Posterior cingulate gyrus (tissue), 11 donors: ENCODE measurements at places on chromosomes 4 and X.

DNA sequence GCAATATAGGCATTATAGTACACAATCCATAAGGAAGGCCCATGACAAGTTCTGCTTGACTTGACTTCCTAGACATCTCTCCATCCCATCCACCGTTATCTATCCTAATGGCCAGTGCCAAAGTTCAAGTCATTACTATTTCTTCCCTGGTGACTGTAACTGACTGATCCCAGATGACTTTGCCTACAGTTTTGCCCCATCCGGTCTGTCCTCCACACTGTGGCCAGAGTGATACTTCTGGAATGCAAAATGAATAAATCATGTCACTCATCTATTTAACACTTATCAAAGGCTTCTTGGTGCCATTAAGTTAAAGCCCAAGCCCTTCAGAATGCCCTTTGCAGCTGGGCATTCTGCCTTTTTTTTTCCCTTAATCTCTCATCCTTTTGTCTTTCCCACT lies 130.8 kb downstream of the PPARGC1A start:
- no peak for DNase-seq

GRCh38 chr4:89539797-89540711 lies 232.5 kb upstream of the GPRIN3 start:
- no peak for DNase-seq

GRCh38 chr4:12221031-12221430 lies 792.3 kb upstream of the HS3ST1 start:
- DNase-seq = no peak

DNA sequence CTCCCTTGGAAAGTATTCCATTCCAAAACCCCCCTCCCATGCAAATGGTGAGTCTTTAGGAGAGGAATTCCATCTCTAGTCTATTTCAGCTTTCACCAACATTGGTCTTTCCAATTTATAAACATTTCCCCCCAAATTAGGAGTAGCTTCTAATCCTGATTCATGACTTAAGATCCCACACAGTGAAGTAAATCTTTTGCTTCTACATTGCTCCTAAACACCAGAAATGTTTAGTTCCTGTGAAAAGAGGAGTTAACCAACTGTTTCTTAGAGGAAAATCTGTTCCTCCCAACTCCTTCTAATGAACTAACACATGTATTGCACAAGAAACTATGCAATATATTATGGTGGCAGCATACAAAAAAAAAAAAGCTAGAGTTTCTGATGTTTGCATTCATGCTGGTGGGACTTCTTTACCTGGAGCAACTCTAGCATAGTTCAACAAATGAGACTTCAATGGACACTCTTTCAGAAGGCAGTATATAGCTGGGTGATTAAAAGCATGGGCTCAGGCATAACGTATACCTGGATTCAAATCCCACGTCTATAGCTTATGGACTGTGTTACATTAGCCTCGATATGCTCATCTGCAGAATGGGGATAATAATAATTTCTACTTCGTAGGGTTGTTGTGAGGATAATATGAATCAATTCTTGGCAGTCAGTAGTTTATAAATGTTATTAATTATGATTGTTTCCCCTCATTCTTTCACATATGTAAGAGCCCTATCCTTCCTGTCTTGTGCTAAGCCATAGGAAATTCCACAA lies 131.6 kb upstream of the TMEM164 start:
- no peak for DNase-seq

DNA sequence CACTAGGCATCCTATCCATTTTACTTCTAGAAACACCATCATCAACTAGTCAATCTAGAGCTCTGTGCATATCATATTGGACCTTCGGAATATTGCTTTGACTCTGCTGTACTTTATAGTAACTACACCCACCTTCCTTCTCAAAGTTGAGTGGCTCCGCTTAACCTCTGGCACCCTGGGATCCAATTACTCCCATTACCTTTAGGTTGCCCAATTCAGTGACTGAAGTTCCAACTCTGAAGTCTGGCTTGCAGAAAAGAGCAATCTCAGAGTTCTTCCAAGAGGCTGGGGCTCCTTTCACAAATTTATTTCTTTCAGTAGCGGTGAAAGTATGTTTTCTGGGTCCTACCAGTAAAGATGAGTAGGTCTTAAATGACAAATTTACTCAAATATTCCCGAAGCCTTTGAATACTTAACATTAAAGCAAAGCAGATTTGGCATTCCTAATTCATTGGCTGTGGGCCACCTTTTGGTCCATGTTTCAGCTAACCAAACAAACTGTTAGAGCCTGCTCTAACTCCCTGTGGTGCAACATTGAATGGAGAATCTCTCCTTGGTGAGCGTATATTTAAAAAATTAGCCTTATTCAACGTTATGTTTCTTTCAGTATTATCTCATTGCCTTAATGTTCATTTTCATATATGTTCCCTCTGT lies 1215.8 kb downstream of the RAPGEF2 start:
- no peak for DNase-seq

DNA sequence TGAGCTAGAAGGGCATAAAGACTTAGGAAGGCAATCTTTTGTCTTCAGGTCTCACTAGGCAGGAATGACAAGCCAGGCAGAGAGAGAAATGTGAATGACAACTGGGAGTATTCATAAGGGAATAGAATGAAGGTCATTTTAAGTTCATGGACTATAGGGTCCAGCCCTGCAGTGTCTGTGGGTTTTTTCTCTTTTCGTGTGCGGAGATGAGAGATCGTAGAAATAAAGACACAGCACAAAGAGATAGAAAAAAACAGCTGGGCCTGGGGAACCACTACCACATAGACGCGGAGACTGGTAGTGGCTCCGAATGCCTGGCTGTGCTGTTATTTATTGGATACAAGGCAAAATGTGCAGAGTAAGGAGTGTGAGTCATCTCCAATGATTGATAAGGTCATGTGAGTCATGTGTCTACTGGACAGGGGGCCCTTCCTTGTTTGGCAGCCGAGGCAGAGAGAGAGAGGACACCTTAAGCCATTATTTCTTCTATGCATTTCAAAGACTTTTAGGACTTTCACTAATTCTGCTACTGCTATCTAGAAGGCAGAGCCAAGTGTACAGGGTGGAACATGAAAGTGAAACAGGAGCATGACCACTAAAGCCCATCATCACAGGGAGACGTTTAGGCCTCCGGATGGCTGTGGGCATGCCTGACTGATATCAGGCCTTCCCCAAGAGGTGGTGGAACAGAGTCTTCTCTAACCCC lies 921.8 kb upstream of the PCDH10 start:
- no peak for DNase-seq

GRCh38 chr4:13182133-13182532 lies 302.0 kb downstream of the RAB28 start:
- DNase-seq = no peak

DNA sequence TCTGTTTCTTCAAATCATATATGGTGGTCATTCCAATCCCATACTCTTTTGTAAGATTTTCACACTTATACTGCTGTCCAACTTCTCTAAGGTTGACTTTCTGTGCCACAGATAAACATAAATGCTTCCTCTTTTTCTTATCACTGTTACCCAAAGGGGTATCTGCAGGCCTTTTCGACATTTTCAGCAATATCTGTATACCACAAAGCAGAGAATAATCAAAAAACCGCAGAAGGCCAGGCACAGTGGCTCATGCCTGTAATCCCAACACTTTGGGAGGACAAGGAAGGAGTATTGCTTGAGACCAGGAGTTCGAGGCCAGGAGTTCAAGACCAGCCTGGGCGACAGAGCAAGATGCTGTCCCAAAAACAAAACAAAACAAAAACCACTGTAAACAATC lies 3.1 kb upstream of the RFC1 start:
- no peak for DNase-seq

DNA sequence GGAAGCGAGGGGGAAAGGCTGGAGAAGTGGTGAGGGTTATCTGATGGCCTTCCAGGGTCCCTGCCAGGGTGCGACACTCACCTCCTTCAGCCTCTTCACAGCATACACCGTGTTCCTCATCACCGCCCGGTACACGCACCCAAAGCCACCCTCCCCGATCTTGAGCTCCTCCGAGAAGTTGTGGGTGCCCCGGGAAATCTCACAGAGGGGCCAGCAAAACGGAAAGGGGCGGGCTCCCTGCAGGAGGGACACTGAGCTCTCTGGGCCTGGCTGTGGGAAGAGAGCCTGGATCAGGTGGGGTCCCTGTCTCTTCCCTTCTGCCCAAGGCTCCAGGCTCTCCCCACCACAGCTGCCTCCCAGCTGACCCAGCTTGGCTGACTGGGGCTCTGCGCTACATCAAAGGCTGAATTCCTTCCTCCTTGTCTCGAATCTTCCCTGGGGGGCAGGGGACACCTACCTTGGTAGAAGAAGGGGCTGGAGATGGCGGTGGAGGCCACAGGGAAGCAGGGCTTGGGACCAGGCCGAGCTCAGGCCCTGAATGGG lies 1.1 kb downstream of the IRAK1 start:
- DNase-seq = no peak

GRCh38 chrX:2552621-2553201 lies 51.9 kb upstream of the DHRSX start:
- no peak for DNase-seq

GRCh38 chr4:2075171-2075986 lies 16.3 kb downstream of the NAT8L start:
- no peak for DNase-seq

DNA sequence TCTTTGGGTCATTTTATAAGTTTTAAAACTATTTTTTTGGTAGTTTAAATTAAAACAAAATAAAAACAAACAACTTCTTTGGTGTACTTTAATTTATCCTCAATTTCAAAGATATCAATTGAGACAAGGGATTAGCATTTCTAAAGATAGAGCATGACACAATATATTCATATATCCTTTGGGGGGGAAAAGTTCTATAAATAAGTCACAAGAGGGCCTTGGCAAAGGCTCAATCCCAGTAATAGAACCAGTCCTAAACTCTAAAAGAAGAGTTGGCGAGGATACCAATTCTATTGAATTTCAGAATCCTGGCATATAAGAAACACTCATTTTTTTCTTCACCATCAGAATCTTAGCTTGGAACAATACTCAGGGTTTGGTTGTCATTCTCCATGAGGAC lies 89.7 kb downstream of the COL4A6 start:
- no peak for DNase-seq

GRCh38 chr4:184740980-184741391 lies 7.1 kb upstream of the CENPU start:
- no peak for DNase-seq

DNA sequence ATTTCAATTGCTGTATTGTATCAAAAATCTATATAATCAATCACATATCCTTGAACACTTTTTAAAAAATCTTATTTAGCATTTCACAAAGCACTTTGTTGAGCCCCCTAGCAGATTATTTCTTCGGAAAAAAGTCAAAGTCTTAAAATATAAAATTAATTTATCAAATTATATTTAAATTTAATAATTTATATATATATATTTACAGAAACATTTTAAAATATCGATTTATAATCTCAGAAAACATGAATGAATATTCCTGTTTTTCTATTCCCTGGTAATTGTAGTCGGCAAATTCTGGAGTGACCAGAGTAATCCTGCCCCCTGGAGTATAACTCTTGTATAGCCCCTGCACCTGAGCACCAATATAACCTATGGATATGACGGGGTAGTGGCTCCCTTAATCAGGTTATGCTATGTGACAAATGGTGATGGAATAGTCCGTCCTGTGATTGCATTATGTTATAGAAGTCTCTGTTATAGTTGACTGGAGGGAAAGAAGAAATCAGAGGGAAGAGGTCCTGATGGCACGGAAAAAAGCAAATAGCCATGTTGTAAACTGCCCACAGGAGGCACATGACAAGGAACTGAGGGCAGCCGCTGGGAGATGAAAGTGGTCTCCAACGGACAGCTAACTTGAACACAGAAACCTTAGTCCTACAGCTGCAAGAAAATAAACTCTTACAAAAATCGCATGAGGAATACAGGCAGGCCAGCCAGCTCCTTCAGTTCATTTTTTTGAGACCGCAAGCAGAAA lies 1092.3 kb downstream of the ARAP2 start:
- no peak for DNase-seq

DNA sequence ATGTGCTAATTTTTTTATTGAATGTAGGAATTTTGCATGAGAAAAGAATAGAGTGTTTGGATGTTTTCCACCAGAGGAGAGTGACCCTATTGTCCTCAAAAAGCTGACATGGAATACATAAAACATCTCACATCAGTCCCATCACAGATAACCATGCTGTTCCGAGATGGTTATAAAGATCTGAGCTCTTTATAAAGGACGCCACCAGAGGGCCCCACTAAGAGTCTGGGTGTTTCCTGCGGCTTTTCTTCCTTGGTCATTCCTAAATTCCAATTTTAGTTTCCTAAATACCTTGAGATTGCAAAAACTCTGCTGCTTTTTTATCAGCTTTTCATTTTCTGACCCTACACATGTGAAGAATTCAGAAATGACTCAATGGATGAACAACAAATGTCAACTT lies 504.5 kb upstream of the FRG1 start:
- no peak for DNase-seq

GRCh38 chr4:127799711-127800110 lies 17.6 kb downstream of the HSPA4L start:
- no peak for DNase-seq

- DNase-seq = no peak
Measured at GRCh38 chr4:150939530-150939929, 75.6 kb downstream of the LRBA start.

DNA sequence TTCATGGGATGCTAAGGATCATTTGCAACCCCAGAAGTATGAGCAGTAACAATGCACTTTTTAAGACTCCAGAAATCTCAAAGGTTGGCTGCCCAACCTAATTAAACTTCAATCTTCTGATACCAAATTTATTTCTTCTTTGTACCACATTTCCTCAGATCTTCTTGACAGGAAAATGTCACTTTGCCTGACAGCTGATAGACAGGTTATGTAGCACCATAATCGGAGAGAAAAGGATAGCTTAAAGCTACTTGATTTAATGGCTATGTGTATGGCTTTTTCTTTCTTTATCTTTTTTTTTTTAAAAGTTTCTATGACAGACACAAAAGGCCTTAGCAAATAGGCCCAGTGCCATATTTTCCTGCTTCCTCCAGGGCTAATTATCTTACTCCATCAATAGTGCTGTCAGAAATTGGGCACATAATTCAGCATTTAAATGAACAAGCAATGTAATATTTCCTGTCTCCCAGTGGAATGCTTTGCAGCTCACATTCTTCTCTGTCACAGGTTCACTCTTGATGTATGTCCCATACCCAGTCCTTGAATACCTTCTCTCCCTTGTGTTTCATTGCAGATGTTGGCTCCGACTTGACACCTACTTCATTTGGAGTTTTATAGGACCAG lies 795.7 kb downstream of the ADGRL3 start:
- DNase-seq = no peak
